ENCODE measurements at places on chromosomes 3 and 15.

- no peak for DNase-seq
These were observed 75.3 kb downstream of the TGFBR2 start for GRCh38 chr3:30681649-30682211.

DNA sequence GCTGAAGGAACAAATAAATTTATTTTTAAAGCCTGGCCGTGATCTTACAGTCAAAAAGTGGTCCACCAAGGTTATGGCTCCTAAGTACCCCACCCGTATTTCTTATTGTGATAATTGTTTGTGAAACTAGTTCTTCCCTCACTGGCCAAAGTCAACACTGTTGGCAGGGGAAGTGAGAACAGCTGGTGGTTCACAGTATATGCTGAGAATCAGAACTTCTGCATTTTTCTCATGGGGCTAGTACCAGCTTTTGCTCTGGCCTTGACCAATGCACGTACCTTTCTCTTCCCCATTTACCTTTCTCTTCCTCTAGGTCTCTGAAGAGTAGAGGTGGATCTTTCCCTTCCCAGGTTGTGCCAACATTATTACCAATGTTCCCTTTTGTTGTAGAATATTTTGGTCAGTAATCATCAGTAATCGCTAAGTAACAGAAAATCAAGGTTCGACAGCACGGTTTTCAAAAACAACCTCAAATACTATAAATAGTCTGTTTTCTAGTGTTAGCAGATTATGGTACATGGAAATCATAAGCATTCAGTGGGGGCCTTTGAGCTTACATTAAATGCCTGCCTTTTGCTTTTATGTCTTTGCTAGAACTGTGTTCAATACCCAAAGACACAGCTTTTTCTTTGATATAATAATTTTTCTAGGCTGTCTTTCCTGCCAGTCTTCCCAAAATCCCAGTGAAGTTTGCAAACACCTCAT lies 268.0 kb downstream of the LPP start:
- DNase-seq: no peak

GRCh38 chr3:127888564-127889107 lies 26.4 kb upstream of the KBTBD12 start:
- DNase-seq: no peak

DNA sequence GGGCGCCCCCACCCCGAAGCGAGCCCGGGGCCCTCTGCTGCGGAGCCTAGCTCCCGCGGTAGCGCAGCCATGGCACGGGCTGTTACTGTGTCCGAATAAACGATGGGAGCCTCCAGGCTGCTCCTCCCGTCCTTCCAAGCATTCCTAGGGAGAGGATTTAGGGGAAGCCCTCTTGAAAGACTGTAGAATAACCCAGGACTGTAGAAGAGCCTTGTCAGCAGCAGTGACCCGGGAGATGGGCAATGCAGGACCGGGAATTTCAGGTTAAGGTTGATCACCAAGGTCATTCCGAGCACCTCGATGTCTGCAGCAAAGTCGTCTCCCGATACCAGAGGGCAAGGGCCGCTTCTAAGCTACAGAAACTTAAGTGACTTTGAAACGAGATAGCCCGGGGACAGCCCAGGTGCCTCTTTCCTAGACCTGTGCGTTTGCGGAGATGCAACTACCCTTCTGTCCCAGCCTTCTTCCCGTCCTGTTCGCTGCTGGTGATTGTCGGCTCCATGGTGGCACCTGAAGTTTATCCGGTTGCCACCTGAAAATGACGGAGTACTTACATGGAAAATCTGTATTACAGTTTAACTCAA lies 753 bp upstream of the MYO5A start:
- peak; percentile 14 for DNase-seq

DNA sequence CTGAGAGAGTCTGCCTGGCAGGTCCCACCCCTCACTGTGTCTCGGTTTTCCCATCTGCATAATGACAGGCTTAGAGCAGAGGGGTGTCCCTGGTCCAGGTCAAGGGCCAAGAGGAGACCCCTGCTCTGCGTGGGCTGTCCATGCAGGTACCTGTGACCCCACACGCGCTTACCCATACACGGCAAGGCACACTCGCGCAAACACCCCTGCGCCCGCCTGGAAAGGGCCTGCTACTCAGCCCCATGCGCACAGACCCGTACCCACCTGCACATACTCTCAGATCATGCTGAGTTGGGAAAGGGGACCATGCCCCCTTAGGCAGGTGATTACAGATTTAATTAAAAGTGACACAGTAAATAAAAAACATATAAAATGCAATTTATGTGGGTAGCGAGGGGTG lies 23.4 kb upstream of the TMEM115 start:
- no peak for DNase-seq

- no peak for DNase-seq
These were observed 374.6 kb upstream of the ARL6 start for GRCh38 chr3:97389936-97390335.

All from neural crest cell (in vitro differentiated cells).